ENCODE measurements at places on chromosomes 3 and 15.

DNA sequence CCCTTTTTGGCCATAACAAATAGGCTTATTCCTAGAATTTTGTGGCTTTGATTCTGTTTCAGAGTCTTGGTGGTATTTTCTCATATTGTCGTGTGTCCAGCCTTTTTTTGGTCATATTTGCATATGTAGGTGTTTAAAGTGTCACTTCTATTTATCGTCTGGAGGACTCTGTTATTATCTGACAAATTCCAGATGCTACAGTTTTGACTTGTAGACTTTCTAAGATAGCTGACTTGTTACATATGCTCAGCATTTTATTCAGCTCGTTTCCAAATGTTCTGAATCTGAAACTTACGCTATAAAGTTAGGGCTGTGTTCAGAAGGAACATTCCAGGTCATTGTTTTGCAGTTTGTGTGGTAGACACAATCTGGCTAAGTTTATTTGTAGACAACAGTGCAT, 1.9 kb downstream of the PPP4R2 start:
- no peak for DNase-seq

DNA sequence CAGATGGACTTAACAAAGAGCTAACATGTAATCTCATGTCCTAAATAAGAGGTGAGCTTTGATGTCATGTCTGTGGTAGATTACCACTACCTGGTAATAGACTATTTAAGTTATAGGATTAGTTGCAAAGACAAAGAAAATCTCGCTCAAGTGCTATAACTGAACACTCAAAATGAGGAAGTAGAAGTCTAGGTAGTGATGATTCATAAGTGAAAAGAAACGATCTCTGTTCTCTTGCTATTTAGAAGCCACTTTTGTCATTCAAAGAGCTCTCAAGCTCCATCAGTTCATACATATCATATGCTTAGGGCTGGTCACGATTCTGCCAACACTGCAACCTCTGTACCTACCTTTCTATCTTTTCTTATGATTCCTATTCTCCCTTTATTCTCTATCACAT, 110.9 kb downstream of the EDEM1 start:
- DNase-seq = no peak

GRCh38 chr15:36954486-36954885, 145.9 kb downstream of the MEIS2 start:
- no peak for DNase-seq

DNA sequence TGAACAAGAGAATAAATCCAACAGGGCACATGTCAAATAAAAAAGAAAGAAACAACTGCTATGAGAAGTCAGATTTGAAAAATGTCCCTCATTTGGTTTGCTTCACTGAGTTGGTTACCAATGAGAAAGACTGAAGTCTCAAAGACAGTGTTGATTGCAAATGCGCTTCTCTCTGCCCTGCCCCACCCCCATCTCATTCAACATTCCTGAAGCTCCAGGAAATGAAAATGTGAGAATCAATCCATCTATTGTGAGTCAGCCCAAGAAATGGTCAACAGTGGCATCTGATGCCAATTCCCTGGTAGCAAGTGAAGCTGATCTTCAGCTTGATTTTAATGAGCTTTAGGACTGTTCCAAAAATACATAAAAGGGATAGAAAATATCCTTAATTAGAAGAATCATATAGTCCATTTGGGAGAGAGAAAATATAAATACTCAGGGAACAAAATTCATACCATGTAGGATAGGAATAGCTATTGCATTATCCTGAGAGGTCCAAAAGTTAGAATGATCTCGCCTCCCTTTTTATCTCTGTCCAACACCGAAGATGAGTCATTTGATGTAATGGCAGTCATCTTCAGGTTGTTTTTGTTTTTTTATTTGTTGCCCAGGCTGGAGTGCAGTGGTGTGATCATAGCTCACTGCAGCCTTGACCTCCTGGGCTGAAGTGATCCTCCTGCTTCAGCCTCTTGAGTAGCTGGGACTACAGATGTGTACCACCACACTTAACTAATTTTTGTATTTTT, 200.3 kb upstream of the UMPS start:
- no peak for DNase-seq

DNA sequence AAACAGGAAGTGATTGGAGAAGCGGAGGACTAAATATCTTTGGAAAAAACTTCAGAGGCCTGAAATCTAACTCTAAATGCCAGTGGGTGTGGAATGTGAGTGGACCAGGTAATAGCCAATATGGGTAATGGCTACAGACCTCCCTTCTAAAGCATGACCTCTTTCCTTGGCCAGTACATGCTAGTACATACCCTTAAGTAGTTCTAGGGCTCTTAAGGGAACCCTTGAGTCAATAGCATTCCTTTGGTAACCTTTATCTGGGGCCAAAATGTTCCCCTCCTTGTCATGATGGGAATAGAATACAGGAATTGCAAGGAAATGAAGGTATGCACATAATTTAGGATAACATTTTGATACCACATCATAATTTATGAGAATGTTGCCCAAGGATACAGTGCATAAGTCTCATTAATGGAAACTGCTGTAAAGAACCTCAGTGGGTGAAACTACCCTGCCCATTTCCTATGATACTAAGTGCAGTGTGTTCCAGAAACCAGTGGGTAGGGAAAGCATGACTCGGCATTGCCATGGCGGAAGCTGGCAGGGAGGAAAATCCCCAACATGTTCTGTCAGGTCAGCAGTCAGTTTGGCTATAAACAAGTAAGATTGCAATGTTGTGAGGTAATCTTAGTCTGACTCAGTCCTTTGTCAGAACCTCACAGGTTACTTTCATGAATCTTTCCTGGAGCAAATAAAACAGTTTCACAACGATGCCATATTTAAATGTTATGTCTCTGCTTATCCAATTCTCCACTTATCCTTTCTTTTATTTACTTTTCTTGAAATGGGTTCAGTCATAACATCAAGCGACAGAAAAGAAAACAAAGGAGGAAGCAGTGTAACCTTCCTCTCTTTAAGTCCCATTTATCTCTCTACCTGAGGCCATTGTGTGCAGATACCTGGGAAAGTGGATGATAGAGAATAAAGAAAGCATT, 23.5 kb upstream of the RAP2B start:
- DNase-seq = peak; percentile 5

Measured in CD4-positive, alpha-beta T cell treated with Interleukin-4 for 4 hours (primary cell).